NCI-H1694 (cell line): ENCODE measurements at places on chromosomes 12 and 14.

DNA sequence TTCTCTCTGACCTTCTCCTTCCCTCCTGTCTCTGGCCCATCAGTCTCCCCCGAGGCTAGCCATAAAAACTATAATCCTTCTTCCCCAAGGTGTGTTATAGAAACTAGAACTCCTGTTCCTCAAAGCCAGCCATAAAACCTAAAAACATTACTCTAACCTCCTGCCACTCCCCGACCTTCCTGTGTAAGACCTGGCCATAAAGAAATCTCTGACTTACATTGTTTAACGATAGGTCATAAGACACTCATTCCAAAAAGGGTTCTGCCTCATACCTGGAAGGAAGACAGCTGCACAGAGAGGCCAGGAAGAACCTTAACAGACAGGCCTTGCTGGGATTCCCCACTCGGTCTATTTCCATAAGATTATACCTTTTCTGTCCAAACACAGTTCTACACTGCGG is 70.9 kb upstream of the EEA1 start:
- no peak for DNase-seq

DNA sequence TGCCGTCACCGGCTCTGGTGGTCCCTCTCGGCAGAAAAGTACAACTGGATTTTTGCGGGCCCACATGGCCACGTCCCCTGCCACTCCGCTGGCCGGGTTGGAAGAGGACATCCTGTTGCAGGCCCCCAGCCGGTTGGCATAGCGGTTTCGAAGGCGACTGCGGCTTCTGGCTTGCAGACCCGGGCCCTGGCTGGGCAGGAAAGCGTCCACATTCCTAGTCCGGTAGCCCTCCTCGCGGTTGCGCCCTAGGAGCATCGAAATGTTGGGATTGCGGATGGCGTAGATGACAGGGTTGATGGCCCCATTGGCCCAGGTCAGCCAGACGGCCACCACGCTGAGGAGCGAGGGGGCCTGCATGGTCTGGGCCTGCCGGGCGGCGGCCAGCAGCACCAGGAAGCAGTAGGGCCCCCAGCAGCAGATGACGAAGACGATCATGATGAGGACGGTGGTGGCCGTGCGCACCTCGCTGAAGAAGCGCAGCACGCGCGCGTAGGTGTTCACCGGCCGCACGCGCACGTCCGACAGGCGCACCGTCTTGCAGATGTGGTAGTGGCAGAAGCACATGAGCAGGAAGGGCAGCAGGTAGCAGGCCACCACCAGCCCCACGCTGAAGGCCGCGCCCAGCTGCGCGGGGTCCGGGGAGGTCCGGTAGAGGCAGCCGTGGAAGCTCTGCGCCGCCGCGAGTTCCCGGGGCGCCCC is 1.2 kb downstream of the GPR135 start:
- no peak for DNase-seq

- DNase-seq: peak; percentile 29
These were observed 73.0 kb downstream of the SERPINA3 start for GRCh38 chr14:94685166-94685581.

DNA sequence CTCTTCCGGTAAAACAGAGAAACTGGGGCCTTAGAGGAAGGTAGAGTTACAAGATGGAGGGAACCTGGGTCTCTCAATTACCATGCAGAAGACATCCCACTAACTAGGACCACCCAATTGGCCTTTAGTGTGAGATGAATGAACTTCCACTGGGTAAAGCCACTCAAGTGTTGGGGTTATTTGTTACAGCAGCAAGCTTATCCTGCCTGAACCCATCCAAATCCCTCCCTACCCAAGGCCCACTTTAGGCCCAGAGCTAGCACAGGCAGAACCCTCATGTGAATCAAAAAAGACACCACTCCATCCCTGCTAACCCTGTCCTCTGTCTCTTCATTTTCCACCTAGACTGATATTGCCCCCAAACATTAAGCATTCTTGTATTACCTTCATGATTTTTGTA is 746.7 kb upstream of the TBX3 start:
- no peak for DNase-seq

DNA sequence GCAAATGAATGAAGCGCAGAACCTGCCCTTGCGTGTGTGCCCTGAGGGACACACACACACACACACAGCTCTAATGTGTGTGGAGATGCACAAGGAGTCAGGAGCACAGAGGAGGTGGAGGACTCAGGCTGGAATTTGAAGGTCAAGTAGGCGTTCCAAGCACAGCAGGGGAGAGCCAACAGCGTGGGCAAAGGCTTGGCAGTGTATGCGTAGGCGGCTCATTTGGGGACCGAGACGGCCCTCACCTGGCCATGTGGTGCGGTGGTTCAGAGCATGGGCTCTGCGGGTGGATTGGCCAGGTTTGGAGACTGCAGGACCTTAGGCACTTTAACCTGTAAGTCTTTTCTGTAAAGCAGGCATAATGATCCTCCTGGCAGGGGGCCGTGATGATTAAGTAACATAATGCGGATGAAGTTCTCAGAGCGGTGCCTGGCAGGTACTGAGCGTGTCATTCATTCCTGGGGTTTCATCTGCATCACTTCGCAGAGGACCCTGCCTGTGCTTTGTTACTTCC is 69.5 kb upstream of the SLC24A4 start:
- no peak for DNase-seq
